Activated T-helper 2 cell treated with anti-CD3 and anti-CD28 coated beads, Interferon-gamma antibody, Interleukin-2, Interleukin-4, amounts not matched to agents 10 μg/mL and 5 μg/mL and 100 μg/mL, durations not matched to agents 14 hours and 24 hours and 36 hours (primary cell): ENCODE measurements at places on chromosomes 2 and 18.

GRCh38 chr18:1663879-1664705, 759.4 kb downstream of the ADCYAP1 start:
- peak; percentile 9 for DNase-seq

- no peak for DNase-seq
These were observed 94.8 kb upstream of the OTOS start for GRCh38 chr2:240235149-240235803.

DNA sequence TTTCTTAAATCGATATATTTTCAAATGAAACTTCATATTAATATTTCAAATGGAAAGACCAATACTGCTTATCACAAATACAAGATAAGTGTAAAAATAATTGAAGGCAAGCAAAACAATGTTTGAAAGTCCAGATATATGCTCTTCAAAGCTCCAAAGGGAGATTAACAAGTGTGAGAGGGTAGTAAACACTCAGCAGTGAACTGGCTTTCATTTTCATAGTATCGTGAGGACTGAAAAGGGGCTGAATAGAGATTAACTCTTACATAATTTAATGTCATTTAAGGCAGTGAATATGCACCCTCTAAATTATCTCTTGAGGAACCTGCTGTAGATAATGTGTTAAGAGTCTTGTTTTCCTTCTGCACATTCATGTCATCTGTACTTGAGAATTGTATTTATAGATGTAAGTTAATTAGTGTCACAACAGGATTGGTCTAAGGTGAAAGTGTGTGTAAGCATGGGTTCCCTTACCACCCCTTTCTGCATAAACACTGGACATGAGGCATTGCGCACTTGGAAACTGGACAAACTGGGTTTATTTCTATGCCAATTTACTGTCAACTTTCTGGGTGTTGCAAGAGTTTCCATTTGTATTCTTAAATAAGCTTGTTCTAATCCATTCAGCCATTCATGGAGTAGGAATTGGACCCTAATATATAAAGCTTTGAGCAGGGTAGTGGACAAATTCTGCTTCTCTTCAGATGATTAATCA, 76.7 kb upstream of the SESTD1 start:
- DNase-seq = no peak

- no peak for DNase-seq
These were observed 164.1 kb upstream of the RASGRP3 start for GRCh38 chr2:33312355-33312754.

- DNase-seq = no peak
These were observed 1663.6 kb downstream of the SUCLG1 start for GRCh38 chr2:82795446-82795845.

DNA sequence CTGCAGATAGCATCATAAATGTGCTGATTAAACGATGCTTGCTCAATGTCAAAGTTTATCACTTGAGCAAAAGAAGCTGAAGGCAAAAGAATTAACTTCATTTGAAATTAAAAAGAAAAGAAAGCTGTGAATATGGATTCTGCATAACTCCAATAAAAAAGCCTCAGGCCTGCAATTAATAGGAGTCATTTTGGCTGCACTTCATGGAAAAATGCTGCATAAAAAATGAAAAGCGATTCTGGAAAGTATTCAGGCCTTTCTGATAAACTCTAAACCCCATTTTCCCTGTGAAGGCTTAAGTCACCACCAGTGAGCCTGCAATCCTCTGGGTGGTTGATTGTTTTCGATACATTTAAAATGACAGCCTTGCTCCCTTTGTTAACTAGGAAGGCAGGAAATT, 1793.4 kb downstream of the SUCLG1 start:
- DNase-seq = no peak

- DNase-seq = no peak
These were observed 141.9 kb upstream of the CTAGE1 start for GRCh38 chr18:22559414-22560274.

GRCh38 chr18:9097349-9097748, 5.2 kb upstream of the NDUFV2 start:
- DNase-seq = no peak

GRCh38 chr2:182821182-182821581, 45.3 kb downstream of the FRZB start:
- no peak for DNase-seq

DNA sequence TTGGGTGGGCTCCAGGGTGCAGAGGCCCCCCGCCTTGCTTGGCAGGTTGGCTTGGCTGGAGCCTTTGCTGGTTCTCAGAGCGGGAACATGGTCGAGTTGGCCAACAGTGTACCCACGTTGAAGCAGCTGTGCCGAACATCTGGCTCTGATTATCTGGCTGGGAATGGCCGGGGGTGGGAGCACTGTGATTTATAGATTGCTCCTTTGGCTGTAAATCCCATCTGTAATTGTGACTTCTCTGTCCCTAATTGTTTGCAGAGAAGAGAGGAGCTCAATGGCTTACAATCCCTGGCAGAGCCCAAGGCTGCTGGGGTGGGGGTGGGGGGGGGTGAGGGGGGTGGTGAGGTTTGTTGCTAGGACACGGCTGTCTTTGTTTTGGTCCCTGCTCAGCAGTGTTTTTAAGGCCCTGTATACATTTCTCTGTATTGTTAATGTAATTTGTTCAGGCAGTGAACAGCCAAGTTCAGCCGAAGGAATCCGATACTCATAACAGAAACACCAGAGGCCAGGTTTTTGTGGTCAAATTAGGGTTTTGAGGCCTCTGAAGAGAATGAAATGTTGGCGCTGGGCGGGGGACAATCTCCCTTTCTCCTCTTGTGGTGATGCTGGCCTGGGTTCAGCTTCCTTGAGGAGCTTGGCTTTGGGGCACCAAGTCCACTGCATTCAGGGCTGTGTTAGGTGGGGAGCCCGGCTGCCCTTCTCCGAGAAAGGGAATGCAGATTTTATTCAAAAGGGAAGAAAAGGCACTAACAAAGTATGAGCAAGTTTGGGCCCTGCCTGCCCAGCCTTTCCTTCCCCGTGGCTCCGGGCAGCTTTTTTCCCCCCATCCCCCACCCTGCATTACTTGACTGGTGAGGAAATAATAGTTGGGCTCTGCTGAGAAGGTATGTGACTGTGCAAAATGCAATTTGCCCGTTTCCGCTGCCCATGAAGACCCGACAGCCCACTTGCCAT, 82.5 kb downstream of the TCF7L1 start:
- no peak for DNase-seq

GRCh38 chr2:145350011-145350410, 830.1 kb upstream of the ZEB2 start:
- no peak for DNase-seq

DNA sequence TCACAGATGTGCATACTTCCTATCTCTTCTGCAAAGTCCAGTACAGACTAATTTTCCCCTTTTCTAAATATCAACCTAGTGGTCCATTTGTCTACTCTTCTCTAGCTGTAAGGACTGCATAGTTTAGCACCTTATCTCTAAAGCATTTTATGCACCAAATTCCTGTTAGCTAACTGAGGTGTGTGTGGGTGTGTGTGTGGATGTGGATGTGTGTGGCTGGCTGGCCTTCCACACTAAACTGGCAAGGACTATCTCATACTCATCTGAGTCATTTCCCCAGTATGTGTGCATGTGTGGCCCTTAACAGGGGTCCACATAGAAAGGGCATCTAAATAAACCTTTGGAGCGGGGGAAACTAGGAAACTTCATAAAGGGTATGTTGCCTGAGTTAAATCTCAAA, 139.6 kb downstream of the TTC32 start:
- no peak for DNase-seq

- DNase-seq = no peak
These were observed 20.0 kb downstream of the EMX1 start for GRCh38 chr2:72937356-72937669.

- DNase-seq = no peak
These were observed 248.9 kb upstream of the RBBP8 start for GRCh38 chr18:22684268-22684667.

- no peak for DNase-seq
These were observed 161.3 kb downstream of the DNER start for GRCh38 chr2:229553091-229553490.

- DNase-seq = no peak
These were observed 29.8 kb downstream of the PXDN start for GRCh38 chr2:1714291-1715064.
